T follicular helper cell (primary cell): ENCODE measurements at places on chromosomes 4 and X.

GRCh38 chr4:106266201-106266600 is 49.8 kb downstream of the TBCK start:
- DNase-seq = no peak

DNA sequence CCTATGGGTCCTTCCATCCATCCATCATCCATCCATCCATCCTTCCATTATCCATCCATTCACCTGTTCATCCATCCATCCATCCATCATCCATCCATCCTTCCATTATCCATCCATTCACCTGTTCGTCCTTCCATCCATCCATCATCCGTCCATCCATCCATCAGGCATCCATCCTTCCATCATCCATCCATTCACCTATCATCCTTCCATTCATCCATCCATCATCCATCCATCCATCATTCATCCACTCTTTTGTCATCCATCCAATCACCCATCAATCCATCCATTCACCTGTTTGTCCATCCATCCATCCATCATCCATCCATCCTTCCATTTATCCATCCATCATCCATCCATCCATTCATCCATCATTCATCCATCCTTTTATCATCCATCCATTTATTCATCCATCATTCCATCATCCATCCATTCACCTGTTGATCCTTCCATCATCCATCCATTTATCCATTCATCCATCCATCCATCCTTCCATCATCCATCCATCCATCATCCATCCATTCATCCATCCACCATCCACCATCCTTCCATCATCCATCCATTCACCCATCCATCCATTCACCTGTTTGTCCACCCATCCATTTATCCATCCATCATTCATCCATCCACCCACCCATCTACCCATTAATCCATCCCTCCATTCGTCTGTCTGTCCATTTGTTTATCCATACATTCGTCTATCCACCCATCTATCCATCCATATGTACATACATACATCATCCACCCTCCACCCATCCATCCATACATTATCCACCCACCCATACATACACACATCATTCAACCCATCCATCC is 34.8 kb downstream of the SH3TC1 start:
- DNase-seq = no peak

GRCh38 chrX:31423609-31424189 is 351.9 kb upstream of the FTHL17 start:
- no peak for DNase-seq

GRCh38 chr4:147535124-147535523 is 54.2 kb downstream of the EDNRA start:
- DNase-seq = no peak

DNA sequence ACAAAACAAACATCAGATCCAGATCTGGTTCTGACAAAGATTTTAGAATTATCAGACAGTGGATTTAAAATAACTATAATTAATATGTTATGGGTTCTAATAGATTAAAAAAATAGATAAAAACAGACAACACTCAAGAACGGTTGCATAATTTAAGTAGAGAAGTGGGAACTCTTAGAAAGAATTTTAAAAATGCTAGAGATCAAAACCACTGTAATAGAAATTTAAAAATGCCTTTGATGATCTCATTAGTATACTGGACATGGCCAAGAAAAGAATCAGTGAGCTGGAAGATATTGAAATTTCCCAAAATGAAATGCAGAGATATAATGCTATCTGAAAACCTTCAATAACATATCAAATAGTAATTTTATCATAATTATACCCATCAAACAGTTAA is 28.3 kb upstream of the DYNLT3 start:
- no peak for DNase-seq

- no peak for DNase-seq
Observed at GRCh38 chr4:1752284-1753041, 31.1 kb downstream of the TACC3 start.

- no peak for DNase-seq
Observed at GRCh38 chr4:62075521-62075920, 875.4 kb downstream of the ADGRL3 start.

GRCh38 chr4:82975792-82976191 is 34.8 kb downstream of the LIN54 start:
- no peak for DNase-seq

- DNase-seq = no peak
Observed at GRCh38 chrX:16873106-16873505, 2.9 kb upstream of the RBBP7 start.

DNA sequence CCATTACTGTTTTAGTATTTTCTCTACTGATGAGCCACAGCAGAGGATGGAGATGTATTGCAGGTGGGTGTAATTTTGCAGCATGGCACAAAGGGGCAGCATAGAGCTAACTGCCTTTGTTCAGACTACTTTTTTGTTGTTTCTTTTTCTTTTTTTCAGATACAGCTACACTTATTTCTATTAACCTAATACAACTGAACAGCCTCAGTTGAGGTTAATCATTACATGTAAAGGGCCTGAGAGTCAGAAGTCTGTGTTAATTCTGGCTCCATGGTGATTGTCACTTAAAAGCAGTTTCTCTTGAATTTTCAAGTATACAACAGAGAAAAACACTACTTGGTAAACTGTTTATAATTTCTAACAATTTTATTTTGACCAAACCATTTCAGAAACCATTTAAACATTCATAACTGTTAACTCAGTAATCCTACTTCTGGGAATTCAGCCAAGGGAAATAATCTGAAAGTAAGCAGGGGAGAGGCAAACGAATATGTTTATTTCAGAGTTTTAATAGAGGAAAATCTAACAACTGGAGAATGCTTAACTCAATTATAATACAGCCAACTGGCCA is 13.9 kb upstream of the PPEF2 start:
- no peak for DNase-seq

DNA sequence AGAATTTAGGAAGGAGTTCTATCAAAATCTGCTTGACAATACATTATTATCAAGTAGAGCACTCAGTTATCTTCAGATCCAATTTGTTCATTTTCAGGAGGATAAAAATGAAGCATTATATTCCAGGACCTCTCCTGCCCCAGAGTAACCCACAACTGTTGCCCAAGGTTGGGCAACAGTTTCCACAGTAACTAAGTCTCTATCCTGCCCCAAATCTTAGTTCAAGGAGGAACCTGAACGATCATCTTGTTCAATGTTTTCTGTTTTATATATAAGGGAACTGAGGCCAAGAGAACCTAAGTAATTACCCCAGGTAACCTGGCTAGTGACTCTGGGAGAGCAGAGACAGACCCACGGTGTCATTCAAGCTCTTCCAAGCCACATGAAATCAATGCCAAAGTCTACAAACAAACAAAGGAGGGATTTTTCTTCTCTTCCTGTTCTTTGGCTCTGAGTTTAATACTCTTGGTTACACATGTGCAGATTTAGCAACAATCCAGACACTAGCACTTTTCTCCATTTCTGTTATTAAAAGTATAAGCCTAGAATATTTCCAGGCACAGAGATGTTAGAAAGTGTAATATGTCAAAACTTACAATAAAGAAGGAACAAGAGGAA is 105.6 kb downstream of the C4orf51 start:
- DNase-seq = no peak

DNA sequence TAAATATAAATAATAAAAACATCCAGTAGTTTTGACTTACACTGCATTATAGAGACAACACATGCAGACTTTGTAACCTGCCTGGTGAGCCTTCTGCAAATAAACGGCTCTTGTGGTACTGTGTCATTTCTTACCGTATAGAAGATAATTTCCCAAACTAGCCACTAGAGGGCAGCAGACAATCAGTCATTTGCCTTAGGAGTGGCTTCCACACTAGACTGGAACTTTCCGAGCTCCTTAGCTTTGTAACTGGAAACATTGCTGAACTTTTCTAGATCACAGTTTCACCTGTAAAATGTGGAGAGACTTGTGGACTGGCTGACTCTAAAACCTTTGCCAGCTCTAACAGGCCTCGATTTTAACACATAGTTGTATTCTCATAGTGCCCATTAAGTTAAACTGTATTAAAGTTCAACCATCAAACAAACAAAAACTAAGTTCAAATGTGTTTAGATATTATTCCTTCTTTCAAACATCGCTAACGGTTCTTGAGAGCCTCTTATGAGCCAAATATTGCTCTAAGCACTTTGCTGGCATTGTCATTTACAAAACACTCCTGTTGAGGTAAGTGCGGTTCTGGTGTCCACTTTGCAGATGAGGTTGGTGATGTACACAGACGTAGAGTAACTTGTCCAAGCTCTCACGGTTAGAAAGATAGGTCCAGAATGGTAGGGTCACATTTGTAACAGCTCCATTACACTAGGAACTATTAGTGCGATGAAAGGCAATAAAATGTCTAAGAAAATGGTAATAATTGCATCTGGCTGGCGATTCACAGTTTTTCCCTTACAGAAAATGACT is 345.5 kb downstream of the ANK2 start:
- DNase-seq = peak; percentile 16

DNA sequence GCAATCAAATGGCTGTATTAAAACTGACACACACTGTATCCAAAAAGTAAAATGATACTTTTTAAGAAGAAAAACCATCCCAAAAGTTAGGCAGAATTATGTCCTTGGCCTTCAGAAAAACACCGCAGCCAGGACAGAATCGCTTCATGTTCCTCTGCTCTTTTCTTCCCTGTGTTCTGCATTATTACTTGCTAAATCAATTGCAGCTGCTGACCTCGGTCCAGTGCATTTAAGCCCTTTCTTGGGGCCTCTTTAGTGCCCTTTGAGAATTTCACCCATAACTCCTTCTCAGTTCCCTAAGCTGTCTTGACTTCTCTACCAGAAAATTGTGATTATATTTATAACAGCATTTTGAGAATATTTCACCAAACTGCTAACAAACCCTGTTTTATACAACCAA is 696.9 kb downstream of the PCDH7 start:
- no peak for DNase-seq

GRCh38 chr4:149794352-149794751 is 21.3 kb downstream of the IQCM start:
- DNase-seq = no peak

DNA sequence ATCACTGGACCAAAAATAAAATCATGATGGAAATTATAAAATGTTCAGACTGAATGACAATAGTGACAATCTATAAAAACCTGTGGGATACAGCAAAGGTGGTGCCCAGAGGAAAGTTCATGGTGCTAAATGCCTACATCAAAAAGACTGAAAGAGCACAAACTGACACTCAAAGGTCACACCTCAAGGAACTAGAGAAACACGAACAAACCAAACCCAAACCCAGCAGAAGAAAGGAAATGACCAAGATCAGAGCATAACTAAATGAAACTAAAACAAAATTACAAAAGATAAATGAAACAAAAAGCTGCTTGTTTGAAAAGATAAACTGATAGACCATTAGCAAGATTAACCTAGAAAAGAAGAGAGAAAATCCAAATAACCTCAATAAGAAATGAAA is 78.7 kb downstream of the ANAPC10 start:
- no peak for DNase-seq

DNA sequence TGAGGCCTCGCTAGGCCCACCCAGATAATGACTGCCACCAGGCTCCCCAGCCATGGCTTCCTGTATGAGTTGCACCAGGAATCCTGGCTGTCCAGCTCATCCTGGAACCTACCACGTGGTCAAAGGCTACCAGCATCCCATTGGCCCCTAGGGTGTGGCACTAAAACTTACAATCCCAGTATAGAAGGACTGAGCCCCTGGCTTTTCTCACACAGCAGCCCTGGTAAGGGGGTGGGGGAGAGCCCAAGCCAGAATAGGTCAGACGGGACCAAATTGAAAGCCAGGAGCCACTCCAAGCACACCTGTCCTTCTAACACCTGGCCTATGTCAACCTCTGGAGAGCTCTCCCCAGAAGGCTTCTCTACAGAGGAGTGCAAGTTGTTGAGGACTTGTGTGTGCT is 269.3 kb upstream of the AGTR2 start:
- DNase-seq = no peak

GRCh38 chrX:115368876-115369275 is 79.4 kb downstream of the LUZP4 start:
- no peak for DNase-seq

GRCh38 chr4:8439914-8440491 is 520 bp downstream of the ACOX3 start:
- DNase-seq = no peak

GRCh38 chr4:85495621-85496020 is 20.7 kb downstream of the ARHGAP24 start:
- no peak for DNase-seq

- no peak for DNase-seq
Observed at GRCh38 chr4:101288365-101289145, 58.8 kb downstream of the PPP3CA start.
